Tibial nerve (tissue), 4 donors: ENCODE measurements at places on chromosomes 2 and 18. TPM values are rescaled to one million over a fixed set of nuclear protein-coding genes. Genes with fewer than 3 reads are reported as not detected.

GRCh38 chr18:76487782-76488181, 7.3 kb downstream of the ZNF516 start:
- DNase-seq, result no peak

UPP2 gene
- not detected for total RNA-seq

DNA sequence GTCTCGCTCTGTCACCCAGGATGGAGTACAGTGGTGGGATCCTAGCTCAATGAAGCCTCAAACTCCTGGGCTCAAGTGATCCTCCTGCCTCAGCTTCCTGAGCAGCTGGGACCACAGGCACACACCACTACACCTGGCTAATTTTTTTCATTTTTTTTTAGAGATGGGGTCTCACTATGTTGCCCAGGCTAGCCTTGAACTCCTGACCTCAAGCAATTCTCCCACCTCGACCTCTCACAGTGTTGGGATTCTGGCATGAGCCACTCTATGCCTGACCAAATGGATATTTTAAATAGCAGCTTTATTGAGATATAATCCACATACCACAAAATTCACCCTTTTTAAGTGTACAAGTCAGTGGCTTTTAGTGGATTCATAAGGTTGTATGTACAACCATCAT, 11.1 kb downstream of the RNF149 start:
- no peak for DNase-seq

IL36RN gene
- total RNA-seq, result not detected

- no peak for DNase-seq
These were observed 97.7 kb upstream of the TFCP2L1 start for GRCh38 chr2:121382744-121383143.
